ENCODE measurements at places on chromosomes 2 and 18. TPM values are rescaled to one million over a fixed set of nuclear protein-coding genes. Genes with fewer than 3 reads are reported as not detected.

The DLX1 gene
- total RNA-seq = 3.8 TPM

The PSMA8 gene
- not detected for total RNA-seq

The FOXD4L1 gene
- total RNA-seq = not detected

The CD28 gene
- 0.11 TPM for total RNA-seq

GRCh38 chr2:182416191-182416590 is 10.6 kb downstream of the PDE1A start:
- no peak for DNase-seq
- H3K36me3 ChIP-seq = no peaks in the 10 kb centered on the region
- H3K27ac ChIP-seq = no peak overlapping the region
- no peaks in the 10 kb centered on the region for H3K4me1 ChIP-seq
- H3K4me3 ChIP-seq = no peak overlapping the region

- no peaks in the 10 kb centered on the region for H3K36me3 ChIP-seq
- H3K27ac ChIP-seq = no peak overlapping the region
- DNase-seq = no peak
- no peak overlapping the region for H3K4me3 ChIP-seq
Observed at GRCh38 chr2:241870081-241870541, 582 bp downstream of the RTP5 start.

- H3K4me3 ChIP-seq = peak overlapping the region; percentile 25
- no peaks in the 10 kb centered on the region for H3K27me3 ChIP-seq
- DNase-seq = peak; percentile 68
- peak overlapping the region; percentile 14 for H3K27ac ChIP-seq
- no peaks in the 10 kb centered on the region for H3K36me3 ChIP-seq
Observed at GRCh38 chr2:28658369-28658768, 93.3 kb upstream of the PPP1CB start.

GRCh38 chr2:118309257-118309945 is 221.1 kb downstream of the INSIG2 start:
- no peaks in the 10 kb centered on the region for H3K27me3 ChIP-seq
- peak; percentile 66 for DNase-seq
- H3K36me3 ChIP-seq = no peaks in the 10 kb centered on the region
- peak overlapping the region; percentile 77 for H3K4me3 ChIP-seq
- peaks cover 10% of the 10 kb centered on the region for H3K4me1 ChIP-seq
- H3K27ac ChIP-seq = peak overlapping the region; percentile 94

DNA sequence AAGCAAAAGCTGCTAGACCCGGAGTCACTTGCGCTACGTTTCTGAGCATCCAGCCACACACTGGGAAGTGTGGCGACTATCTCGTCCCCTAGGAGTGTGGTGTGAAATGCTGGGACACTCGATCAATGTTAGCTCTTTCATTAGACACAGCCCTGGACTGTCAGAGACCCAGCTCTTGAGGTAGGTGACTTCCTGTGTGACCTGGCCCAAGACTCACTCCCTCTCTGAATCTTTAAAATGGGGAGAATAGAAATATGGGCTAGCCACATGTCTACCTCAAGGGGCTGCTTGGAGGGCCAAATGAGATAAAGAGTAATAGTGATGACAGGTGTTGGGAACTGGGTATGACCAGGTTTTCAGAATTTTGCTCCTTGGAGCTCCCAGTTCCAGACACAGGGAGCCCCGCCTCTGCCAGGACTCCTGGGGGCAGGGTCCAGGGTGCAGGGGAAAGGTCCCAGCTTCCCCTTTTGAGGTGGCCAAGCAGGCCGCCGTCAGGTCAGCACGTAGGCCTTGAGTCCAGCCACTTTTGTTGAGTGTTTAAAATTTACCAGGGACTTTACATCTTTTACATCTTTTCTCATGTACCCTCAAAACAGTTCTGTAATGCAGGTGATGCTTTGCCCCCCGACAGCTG is 36.0 kb downstream of the CTIF start:
- peaks cover 3% of the 10 kb centered on the region for H3K36me3 ChIP-seq
- H3K27ac ChIP-seq = no peak overlapping the region
- H3K4me3 ChIP-seq = no peak overlapping the region
- peaks cover 6% of the 10 kb centered on the region for H3K4me1 ChIP-seq

GRCh38 chr2:26355038-26355995 is 8.7 kb upstream of the ADGRF3 start:
- H3K36me3 ChIP-seq = no peaks in the 10 kb centered on the region
- peak overlapping the region; percentile 27 for H3K4me3 ChIP-seq
- peak overlapping the region; percentile 66 for H3K27ac ChIP-seq
- H3K27me3 ChIP-seq = no peaks in the 10 kb centered on the region

GRCh38 chr2:66101206-66101605 is 333.7 kb upstream of the MEIS1 start:
- no peaks in the 10 kb centered on the region for H3K4me1 ChIP-seq
- H3K27me3 ChIP-seq = no peaks in the 10 kb centered on the region
- H3K36me3 ChIP-seq = no peaks in the 10 kb centered on the region
- DNase-seq = no peak

DNA sequence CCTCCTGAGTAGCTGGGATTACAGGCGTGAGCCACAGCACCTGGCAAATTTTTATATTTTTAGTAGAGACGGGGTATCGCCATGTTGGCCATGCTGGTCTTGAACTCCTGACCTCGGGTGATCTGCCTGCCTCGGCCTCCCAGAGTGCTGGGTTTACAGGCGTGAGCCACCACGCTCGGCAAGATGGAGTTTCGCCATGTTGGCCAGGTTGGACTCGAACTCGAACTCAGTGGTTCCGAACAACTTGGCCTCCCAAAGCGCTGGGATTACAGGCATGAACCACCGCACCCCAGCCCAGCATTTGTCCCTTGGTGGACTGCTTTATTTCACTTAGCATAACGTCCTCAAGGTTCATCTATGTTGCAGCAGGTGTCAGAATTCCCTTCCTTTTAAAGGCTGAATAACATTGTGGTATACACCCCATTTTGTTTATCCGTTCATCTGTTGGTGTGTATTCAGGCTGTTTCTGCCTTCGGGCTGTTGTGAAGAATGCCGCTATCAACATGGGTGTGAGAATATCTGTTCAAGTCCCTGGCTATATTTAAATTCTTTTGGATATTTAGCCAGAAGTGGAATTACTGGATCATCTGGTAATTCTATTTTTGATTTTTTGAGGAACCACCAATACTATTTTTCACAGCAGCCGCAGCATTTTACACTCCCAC is 1.2 kb upstream of the CENPA start:
- DNase-seq = no peak
- peaks cover 15% of the 10 kb centered on the region for H3K36me3 ChIP-seq
- peak overlapping the region; percentile 72 for H3K27ac ChIP-seq

GRCh38 chr2:42036413-42036812 is 11.4 kb upstream of the PKDCC start:
- no peaks in the 10 kb centered on the region for H3K4me1 ChIP-seq
- H3K27ac ChIP-seq = no peak overlapping the region
- no peaks in the 10 kb centered on the region for H3K36me3 ChIP-seq

GRCh38 chr2:18159896-18160295 is 281.4 kb downstream of the KCNS3 start:
- H3K27me3 ChIP-seq = peaks cover 7% of the 10 kb centered on the region
- no peak overlapping the region for H3K27ac ChIP-seq
- H3K4me3 ChIP-seq = no peak overlapping the region
- H3K4me1 ChIP-seq = no peaks in the 10 kb centered on the region
- no peaks in the 10 kb centered on the region for H3K36me3 ChIP-seq

- no peak overlapping the region for H3K27ac ChIP-seq
- H3K4me3 ChIP-seq = no peak overlapping the region
- peak; percentile 71 for DNase-seq
- no peaks in the 10 kb centered on the region for H3K27me3 ChIP-seq
- H3K36me3 ChIP-seq = no peaks in the 10 kb centered on the region
Observed at GRCh38 chr18:2805970-2806943, 40.5 kb upstream of the EMILIN2 start.

- no peaks in the 10 kb centered on the region for H3K36me3 ChIP-seq
- no peak overlapping the region for H3K27ac ChIP-seq
- H3K4me1 ChIP-seq = no peaks in the 10 kb centered on the region
- no peak for DNase-seq
- no peaks in the 10 kb centered on the region for H3K27me3 ChIP-seq
- no peak overlapping the region for H3K4me3 ChIP-seq
Observed at GRCh38 chr2:193885419-193885818, 1690.7 kb upstream of the TMEFF2 start.
